ENCODE measurements at places on chromosomes 11 and 22.

GRCh38 chr22:35352214-35353111 is 28.4 kb upstream of the HMOX1 start:
- peak; percentile 92 for DNase-seq

GRCh38 chr22:43978558-43978957 is 23.3 kb downstream of the SAMM50 start:
- DNase-seq = no peak

DNA sequence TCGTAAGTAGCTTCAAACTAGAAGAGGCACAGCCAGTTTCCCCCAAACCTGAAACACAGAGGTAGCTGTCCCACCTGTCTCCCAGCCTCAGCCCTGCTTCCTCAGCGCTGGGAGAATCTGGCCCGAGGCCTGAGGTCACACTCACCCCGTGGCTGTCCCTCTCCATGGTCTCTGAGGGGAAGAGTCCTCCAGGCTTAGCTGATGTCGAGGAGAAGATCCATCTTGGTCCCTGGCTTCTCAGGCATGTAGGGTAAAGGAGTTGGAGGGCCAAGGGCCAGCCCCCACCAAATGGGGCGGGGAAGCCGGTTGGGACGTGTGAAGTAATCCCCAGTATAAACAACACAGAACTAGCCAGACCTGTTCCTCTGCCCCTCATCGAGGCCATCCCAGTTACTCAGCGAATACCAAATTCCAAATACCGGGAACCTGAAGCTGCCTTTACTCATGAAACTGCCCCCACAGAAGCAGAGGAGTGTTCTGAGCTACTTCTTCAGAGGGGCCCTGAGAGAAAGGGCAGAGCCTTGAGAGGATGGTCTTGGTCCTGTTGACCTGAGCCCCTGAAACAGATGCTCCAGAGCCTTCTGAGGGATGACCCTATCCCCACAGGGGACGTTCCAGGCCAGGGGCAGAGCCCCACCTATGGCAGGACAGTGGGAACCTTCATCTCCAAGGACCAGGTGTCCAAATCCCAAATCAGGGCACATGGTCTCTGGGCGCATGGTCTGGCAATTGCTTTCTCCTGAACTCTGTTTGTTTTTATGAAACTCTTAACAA is at the start of gene TMPRSS13:
Gene TMPRSS13 (minus strand): TSS at position 261 of the 774 bp plus-strand sequence. CDS start 95 bp downstream, at position 166.
- DNase-seq = peak; percentile 63

GRCh38 chr11:614623-615503 is 887 bp downstream of the IRF7 start:
- DNase-seq = no peak

DNA sequence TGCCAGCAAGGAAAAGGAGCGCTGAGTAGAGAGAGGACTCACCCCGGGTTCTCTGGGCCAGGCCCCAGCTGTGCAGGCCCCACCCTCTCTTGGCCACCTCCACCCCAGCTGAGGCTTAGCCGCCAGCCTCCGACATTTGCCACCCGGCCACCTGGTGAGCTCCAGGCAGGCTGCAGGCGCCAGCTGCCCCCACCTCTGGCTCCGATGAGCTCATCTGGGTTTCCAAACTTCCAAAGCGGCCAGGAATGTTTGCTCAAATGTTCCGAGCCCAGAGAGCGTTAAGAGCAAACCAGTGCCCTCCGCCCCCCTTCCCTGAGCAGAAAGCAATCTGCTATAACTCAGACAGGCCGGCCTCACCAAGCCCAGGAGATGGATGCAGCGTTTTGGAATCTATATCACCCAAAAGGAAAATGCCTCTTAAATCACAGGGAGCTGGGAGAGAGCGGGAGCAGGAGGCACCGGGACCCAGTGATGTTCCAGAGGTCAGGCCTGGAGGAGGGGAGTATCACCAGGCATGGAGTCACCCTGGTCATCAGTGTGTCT is 9.1 kb upstream of the MN1 start:
- no peak for DNase-seq

DNA sequence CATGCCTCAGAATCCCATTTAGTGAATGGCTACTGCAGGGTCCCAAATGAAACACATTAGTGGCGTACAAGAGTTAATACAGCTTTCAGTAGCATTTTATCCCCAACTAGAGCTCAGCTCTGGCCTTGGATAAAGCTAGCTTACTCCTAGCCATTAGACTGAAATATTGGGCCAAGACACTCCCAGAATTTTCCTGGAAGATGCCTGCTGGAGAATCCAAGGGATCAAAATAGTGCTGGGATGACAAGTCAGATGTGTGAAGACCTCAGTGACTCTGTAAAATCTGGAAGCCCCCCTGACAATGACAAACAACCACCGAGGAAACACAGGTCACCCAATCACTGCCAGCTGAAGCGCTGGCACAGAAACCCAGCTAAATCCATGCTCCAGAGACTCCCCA is 303.1 kb upstream of the SORL1-AS1 start:
- DNase-seq = no peak

DNA sequence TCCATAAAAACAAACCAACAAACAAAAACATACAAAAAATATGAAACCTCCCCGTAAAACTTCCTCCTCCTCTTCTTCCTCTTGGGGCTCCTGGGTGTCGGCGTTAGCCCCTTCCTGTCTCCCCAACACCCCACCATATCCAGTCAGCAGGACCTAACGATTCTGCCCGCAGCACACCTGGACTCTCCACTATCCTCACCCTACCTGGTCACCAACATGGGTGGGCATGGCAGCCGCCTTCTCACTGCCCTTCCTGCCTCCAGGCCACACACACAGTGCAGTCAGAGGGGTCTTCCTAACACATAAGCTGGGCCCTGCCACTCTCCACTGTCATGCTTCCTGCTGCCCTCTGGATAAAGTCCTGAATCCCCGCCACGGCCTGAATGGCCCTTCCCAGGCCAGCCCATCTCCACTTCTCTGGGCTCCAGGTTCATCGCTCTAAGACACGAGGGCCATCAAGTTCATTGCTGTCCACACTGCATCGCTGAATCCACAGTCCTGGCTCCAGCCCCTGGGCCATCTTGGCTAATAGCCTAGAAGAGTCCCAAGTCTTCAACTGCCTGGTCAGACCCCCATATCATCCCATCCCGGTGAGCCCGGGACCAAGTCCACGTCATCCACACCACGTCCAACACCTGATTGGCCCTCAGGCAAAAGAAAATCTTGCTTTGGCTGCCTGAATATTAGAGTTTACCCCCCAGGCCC is 76.2 kb downstream of the IGLL1 start:
- no peak for DNase-seq

DNA sequence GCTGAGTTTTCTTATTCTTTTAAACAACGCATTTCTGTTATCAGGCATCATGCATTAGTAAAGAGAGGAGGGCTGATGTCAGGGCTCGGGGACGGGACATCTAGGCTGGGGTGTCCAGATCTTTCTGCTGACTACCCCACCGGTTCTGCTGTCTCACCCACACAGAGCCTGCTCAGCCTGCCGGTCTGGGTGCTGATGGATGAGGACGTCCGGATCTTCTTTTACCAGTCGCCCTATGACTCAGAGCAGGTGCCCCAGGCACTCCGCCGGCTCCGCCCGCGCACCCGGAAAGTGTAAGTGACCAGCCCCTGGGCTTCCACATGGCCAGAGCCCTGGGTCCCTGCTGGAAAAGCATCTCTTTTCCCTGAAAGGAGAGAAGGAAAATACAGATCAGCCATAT is 9.4 kb downstream of the NCF4 start:
- DNase-seq = no peak

GRCh38 chr11:68296344-68297051 is 15.9 kb upstream of the LRP5 start:
- DNase-seq = no peak

DNA sequence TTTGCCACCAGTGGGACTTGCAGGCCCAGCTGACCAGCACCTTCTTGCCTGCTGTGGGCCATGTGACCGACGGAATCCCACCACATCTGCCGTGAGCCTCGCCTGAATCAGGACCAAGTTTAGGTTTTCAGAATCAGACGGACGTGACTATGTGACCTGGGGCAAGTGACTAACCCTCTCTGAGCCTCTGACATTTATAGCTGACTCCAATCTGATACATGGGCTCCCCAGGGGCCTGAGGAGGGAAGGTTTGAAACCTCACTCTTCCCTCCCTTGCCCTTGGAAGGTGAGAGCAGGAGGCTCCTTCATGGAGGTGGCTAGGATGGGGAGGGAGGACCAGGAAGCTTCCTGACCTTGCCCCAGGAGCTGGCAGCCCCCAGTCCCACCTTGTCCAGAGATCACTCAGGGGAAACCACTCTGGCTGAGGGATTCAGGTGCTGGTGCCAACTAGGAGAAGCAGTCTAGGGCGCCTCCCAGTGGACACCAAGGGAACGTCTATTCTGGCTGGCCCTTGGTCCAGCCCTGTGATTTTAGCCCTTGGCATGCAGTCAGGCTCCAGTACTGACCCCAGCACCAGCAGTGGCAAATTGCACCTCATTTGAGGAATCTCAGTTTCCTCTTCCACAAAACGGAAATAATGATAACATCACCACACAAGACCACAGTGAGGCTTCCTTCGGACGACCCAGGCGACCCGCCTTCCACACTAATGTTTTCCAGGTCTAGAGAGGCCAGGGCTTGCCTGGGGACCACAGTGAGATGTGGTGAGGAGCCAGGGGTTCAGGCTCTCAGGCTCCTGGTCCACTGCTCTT is 47.2 kb upstream of the SYT7 start:
- DNase-seq = peak; percentile 41

DNA sequence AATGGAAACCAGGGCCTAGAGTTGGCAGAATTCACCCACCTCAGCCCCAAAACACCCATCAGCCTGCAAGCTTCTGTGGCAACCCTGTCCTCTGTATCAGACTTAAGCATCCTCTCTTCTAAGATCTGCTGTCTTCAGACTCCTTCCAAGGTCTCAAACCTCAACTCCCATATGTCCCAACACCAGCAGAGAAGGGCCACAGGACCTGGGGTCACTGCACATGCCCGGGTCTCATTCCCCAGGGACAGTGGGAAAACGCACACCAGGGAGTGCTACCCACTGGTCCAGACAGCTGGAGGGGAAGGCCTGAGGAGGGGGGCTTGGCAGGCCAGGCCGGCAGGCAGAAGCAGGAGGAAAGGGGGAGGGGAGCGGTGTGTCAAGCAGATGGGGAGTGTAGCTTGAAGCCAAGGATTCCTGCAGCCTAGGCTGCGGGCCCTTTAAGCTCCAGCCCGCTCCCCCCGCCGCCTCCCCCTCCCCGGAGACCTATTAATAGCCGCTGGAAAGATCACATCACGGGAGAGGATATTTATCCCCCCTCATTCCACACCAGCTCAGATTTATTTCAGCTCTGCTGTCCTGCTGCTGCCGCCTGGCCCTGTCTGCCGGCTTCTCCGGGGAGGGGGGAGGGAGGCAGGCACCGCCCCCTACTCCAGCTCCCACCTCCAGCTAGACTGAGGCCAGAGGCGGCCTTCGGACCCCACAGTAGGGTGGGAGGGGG is 16.7 kb downstream of the BCL9L start:
- peak; percentile 67 for DNase-seq

DNA sequence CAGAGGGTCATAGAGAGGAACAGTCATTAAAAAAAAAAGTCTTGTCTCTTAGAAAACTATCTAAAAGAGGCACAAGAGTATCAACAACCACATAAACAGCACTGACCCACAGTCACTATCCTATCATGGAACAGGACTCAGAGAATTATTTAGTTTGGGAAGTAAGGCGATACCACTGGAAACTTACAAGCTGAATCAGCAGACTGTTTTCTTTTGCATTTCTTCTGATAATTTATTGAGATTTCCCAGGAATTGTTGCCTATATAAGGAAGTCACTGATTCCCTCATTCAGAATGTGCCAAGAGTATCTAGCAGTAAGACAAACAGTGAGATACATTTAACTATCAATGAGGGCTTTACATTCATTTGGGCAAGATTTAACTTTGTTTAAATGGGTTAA is 304.1 kb downstream of the GUCY1A2 start:
- DNase-seq = no peak

GRCh38 chr11:48011798-48012391 is 31.5 kb downstream of the PTPRJ start:
- DNase-seq = no peak

DNA sequence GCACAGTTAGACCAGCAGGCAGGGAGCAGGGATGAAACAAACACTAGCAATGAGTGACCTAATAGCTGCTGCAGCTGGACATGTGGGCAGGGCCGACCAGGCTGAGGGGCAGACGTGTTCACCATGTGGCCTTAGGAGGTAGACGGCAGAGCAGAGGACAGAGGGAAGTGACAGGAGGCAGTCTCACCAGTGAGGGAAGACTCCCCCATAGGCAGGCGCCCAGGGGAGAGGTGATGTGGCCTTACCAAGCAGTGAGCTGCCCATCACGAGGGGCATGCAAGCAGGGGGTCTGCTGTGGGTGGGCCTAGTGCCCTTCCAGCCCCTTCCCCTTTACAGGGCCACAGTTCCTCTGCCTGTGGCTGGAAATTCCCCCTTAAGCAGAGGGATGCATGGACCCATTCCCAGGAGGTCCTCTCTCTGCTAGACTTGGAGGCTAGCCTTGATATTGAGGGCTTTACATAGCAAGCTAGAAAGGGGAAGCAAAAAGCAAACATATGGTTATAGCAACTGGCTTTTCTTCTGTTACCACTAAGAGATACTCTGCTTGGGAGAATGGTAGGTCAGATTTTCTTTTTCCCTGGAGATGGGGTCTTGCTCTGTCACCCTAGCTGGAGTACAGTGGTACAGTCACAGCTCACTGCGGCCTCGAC is 67.6 kb downstream of the MPPED1 start:
- DNase-seq = no peak

- no peak for DNase-seq
Measured at GRCh38 chr11:121886005-121886734, 229.8 kb downstream of the BLID start.

DNA sequence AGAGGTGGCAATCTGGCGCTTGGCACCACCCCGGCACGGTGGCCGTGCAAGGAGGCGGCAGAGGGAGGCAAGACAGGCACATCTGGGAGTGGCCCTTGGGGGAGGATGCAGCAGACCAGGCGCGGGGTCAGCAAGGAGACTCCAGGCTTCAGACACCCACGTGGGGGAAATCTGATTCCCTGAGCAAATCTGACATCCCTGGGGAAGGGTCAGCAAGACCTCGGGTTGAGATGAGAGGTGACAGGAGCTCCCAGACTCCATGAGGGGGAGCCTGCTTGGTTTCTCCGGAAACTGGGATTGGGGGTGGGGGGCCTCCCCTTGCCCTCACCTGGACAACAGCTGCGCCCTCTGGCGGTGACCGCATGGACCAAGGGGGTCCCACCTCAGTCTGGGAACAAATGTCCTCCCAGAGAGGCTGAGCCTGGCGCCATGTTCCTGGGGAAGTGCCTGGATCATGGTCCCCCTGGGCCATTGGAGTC is 4.0 kb upstream of the RCOR2 start:
- no peak for DNase-seq

GRCh38 chr11:59216641-59217564 is 4.2 kb upstream of the MPEG1 start:
- DNase-seq = no peak

GRCh38 chr11:70066628-70067027 is 11.5 kb upstream of the ANO1 start:
- DNase-seq = no peak

GRCh38 chr22:19942157-19943081 is 801 bp upstream of the TXNRD2 start:
- peak; percentile 81 for DNase-seq

GRCh38 chr11:36453678-36454077 is 56.4 kb downstream of the TRAF6 start:
- DNase-seq = no peak

GRCh38 chr22:26471522-26471921 is 12.1 kb downstream of the HPS4 start:
- DNase-seq = no peak
